Activated T-helper 2 cell treated with anti-CD3 and anti-CD28 coated beads, Interferon-gamma antibody, Interleukin-2, Interleukin-4, amounts not matched to agents 10 μg/mL and 5 μg/mL and 100 μg/mL, durations not matched to agents 14 hours and 24 hours and 36 hours (primary cell): ENCODE measurements at places on chromosomes 5 and 9.
A peak's percentile ranks its signal among the peaks of the same experiment; 100 is the strongest.

DNA sequence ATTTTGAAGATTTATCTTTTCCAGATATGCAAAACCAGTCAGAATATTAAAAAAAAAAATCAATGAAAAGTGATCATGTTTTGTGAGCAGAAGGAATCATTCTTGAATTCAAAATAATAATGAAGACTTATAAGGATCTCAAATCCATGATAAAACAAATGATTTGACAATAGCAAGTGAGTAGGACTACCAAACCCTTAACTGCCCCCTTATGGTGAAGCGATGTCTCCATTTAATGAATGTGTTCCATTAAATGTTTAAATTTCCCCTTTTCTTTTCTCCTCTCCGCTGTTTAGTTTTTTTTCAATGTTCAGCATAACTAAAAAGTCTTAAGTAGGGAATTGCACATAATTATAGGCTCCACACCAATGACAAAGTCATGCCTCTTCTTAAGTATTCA is 12.2 kb upstream of the MARCHF3 start:
- H3K4me3 ChIP-seq = no peak overlapping the region
- H3K27me3 ChIP-seq = no peaks in the 10 kb centered on the region
- peaks cover 4% of the 10 kb centered on the region for H3K4me1 ChIP-seq
- no peak overlapping the region for H3K27ac ChIP-seq
- H3K36me3 ChIP-seq = no peaks in the 10 kb centered on the region

- no peak overlapping the region for H3K27ac ChIP-seq
- DNase-seq = no peak
- H3K27me3 ChIP-seq = no peaks in the 10 kb centered on the region
- no peak overlapping the region for H3K4me3 ChIP-seq
- H3K4me1 ChIP-seq = peaks cover 3% of the 10 kb centered on the region
- no peaks in the 10 kb centered on the region for H3K36me3 ChIP-seq
Observed at GRCh38 chr5:98424681-98425450, 348.6 kb upstream of the RGMB start.

- H3K27me3 ChIP-seq = no peaks in the 10 kb centered on the region
- peak overlapping the region; percentile 97 for H3K27ac ChIP-seq
- H3K36me3 ChIP-seq = peaks cover 75% of the 10 kb centered on the region
Observed at GRCh38 chr5:157543825-157544622, 31.6 kb downstream of the ADAM19 start.

DNA sequence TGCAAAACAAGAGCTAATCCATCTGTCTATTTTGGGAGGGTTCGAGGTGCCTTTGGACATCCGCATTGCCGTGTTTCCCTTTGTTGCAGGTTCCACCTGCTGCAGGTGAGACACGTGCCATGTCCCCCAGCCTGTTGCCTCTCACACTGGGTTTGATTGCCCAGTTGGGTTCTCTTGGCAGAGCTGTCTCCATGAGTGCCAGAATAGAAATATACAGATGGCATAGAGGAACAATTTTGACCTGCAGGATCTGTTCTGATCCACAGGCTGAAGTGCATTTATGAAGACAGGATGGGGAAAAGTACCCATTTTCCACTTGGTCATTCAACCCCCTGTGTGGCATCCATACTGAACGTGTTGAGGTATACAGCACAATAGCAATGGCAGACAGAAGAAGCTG is 178.1 kb downstream of the SGCD start:
- H3K36me3 ChIP-seq = no peaks in the 10 kb centered on the region
- no peak overlapping the region for H3K4me3 ChIP-seq
- no peaks in the 10 kb centered on the region for H3K4me1 ChIP-seq
- H3K27me3 ChIP-seq = peaks cover 2% of the 10 kb centered on the region
- H3K27ac ChIP-seq = no peak overlapping the region
- no peak for DNase-seq

GRCh38 chr5:148920646-148921288 is 94.4 kb downstream of the ADRB2 start:
- H3K27ac ChIP-seq = no peak overlapping the region
- peaks cover 19% of the 10 kb centered on the region for H3K27me3 ChIP-seq
- no peaks in the 10 kb centered on the region for H3K4me1 ChIP-seq

DNA sequence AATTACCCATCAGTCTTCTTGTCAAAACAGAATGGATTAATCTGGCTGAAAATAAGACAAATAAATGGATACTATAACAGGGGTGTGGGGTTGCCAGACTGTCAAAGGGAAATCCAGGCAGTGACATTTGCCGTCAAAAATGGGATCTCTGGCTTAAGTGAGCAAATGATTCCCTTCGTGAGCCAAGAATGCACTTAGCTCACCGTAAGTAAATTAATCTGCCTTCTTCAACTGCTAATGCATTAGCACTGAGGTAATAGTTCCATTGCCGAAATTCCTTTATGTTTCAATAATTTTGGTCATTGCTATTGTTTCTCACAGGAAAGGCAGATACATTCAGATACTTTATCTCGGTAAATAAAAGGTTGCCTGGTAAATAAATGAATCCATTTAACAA is 377.8 kb downstream of the KIAA0825 start:
- H3K27me3 ChIP-seq = no peaks in the 10 kb centered on the region
- H3K4me3 ChIP-seq = no peak overlapping the region
- no peaks in the 10 kb centered on the region for H3K4me1 ChIP-seq
- H3K36me3 ChIP-seq = no peaks in the 10 kb centered on the region

- peak overlapping the region; percentile 19 for H3K27ac ChIP-seq
- DNase-seq = no peak
- H3K27me3 ChIP-seq = peaks cover 3% of the 10 kb centered on the region
- H3K36me3 ChIP-seq = no peaks in the 10 kb centered on the region
- H3K4me3 ChIP-seq = no peak overlapping the region
Observed at GRCh38 chr5:34586117-34586885, 69.8 kb upstream of the RAI14 start.

DNA sequence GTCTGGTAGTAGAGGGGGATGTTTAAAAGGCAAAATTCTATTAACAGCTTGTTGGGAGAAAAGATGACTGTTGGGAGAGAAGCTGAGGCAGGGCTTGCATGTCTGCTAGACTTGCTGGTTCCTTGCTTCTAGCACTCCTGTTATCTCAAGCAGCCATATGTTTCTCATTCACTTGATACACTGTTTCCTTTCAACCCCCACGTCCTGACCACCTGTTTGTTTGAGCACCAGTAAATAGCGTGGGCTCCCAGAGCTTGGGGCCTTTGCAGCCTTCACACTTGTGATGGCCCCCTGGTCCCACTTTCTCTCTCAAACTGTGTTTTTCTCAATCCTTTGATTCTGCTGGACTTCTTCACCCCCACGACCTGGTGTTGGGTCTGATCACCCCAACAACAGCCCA is 111.7 kb upstream of the TMEM161B start:
- H3K27ac ChIP-seq = no peak overlapping the region
- no peak for DNase-seq
- no peaks in the 10 kb centered on the region for H3K36me3 ChIP-seq
- H3K4me3 ChIP-seq = no peak overlapping the region
- no peaks in the 10 kb centered on the region for H3K4me1 ChIP-seq

DNA sequence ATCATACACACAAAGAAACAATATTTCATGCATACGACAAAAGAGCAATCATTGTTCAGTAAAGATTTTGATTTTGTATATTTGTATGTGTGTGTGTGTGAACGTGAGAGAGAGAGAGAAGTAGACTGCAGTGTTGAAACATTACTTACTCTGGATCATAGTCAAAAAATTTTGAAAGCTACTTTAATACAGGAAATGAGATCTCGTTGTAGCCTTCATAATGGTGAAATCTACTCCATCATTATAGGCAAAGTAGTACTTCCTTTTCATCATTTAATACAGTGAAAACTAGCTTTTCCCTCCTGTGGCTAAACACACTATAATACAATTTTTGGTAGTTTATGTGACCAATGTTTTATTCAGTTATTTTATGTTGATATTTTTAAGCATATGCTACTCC is 1427.7 kb upstream of the C9orf72 start:
- no peak overlapping the region for H3K4me3 ChIP-seq
- no peak overlapping the region for H3K27ac ChIP-seq
- no peaks in the 10 kb centered on the region for H3K4me1 ChIP-seq

- DNase-seq = no peak
- peaks cover 15% of the 10 kb centered on the region for H3K4me1 ChIP-seq
- no peak overlapping the region for H3K27ac ChIP-seq
- H3K27me3 ChIP-seq = no peaks in the 10 kb centered on the region
- peaks cover 36% of the 10 kb centered on the region for H3K36me3 ChIP-seq
Observed at GRCh38 chr5:176458904-176459561, 10.8 kb downstream of the FAF2 start.

DNA sequence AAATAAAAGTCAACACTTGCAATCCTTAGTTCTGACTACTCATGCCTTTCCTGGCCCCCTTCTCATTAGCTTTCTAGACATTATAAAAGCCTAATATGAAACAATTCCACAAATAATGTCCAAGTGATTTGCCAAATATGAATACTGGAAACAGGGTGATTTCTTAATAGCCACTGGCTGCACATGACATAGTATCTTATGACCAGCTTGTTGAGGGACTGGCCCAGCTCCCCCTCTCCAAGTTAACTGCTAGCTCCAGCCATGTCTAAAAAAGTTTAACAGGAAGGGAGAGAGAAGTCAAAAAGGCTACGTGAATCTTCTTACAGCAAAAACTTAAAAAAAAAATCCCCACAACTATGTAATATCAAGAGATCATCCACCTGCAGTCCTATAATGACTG is 1.5 kb downstream of the CERT1 start:
- peak overlapping the region; percentile 90 for H3K27ac ChIP-seq
- no peaks in the 10 kb centered on the region for H3K27me3 ChIP-seq
- DNase-seq = no peak

GRCh38 chr5:169328401-169328800 is 27.5 kb upstream of the SLIT3 start:
- H3K4me1 ChIP-seq = peaks cover 3% of the 10 kb centered on the region
- no peak overlapping the region for H3K4me3 ChIP-seq
- no peak for DNase-seq

GRCh38 chr5:150392680-150393079 is 20.0 kb downstream of the CD74 start:
- H3K27ac ChIP-seq = no peak overlapping the region
- H3K27me3 ChIP-seq = no peaks in the 10 kb centered on the region
- peaks cover 2% of the 10 kb centered on the region for H3K4me1 ChIP-seq
- DNase-seq = no peak
